NCI-H1105 treated with DMSO at 0.1 percent for 48 hours (cell line): ENCODE measurements at places on chromosomes 4 and X.

DNA sequence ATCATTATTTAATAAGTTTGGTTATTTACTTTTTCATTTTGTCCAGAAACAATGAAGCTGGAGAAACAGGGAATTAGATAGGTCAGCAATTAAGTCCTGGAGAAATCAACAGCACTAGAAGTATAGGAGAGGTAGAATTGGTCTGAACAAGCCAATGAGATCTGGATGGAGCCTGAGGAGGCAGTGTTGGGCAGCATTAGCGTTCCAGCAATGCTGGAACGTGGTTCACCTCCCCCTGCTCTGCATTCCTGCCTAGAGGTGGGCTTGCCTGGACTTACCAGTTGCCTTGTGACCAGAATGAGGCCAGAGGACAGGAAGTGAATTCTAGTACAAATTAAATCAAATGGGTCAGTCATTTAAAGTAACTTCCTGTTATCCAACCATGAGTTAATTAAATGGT lies 4.6 kb downstream of the RASSF6 start:
- no peak for DNase-seq

- no peak for DNase-seq
Measured at GRCh38 chr4:1195109-1195671, 22.8 kb upstream of the SPON2 start.

DNA sequence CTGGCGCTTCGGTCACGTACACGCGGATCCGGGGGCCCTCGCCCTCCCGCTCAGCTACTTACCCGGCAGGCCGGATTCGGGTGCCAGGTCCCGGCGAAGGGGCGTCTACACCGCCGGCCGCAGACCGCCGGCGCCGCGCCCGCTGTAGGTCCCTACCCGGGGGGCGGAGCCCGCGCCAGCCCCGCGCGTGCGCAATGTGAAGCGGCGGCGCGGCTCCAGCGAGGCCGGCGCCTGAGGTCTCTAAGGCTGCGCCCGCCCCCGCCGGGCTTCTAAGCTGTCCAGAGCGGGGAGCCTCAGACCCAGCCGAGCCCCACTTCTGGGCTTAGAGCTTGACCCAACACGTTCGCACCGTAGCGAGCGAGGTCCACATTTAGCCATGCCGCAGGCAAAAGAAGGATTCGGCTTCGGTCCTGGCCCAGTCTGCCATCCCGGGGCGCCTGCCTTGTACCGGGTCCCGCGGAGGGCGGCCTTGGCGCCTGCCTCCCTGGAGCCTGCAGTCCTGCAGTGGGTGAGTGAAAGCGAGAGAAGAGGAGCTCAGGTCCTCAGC lies at the start of gene ZNF518B:
Gene ZNF518B (minus strand): TSS at position 172 of the 547 bp plus-strand sequence. CDS start 11,098 bp downstream, outside the sequence.
- DNase-seq: no peak

GRCh38 chr4:39908284-39908683 lies 69.4 kb downstream of the PDS5A start:
- DNase-seq: no peak
